Stimulated activated CD4-positive, alpha-beta T cell treated with anti-CD3 and anti-CD28 coated beads, Interleukin-4, amount 100 ng/mL, for 1 hour (primary cell): ENCODE measurements at places on chromosomes 3 and 15.

DNA sequence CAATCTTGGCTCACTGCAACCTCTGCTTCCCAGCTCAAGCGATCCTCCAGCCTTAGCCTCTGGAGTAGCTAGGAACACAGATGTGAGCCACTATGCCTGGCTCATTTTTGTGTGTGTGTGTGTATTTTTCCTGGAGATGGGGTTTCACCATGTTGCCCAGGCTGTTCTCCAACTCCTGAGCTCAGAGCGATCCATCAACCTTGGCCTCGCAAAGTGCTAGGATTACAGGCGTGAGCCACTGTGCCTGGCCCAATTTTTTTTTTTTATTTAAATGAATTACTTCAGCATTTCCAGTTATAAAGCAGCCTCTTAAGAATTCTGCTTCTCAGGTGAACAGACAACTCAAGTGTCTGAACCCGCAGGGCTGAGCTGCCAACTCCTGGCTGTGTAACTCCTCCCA, 20.1 kb upstream of the ST3GAL6 start:
- DNase-seq: no peak

- no peak for DNase-seq
Measured at GRCh38 chr15:32909431-32909830, 191.6 kb downstream of the GREM1 start.

- no peak for DNase-seq
Measured at GRCh38 chr3:42707620-42708355, 5.2 kb upstream of the HHATL start.

DNA sequence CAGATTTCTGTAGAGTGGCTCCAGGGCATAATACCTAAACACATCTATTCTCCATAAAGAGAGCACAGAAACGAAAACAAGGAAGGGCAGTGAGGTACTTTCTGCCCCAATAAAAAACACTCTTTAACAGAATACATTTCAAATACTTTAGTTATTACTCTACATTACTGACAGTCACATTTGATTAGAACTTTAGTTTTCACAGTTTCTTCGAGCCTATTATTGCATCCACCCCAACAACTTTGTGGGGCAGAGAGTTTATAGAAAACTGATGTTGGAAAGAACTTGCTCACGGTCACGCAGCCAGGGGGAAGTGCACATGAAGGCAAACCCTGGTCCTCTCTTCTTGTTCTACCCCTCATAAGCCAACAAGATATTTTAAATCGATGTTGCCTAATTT, 9.0 kb downstream of the VPS39 start:
- DNase-seq: no peak

DNA sequence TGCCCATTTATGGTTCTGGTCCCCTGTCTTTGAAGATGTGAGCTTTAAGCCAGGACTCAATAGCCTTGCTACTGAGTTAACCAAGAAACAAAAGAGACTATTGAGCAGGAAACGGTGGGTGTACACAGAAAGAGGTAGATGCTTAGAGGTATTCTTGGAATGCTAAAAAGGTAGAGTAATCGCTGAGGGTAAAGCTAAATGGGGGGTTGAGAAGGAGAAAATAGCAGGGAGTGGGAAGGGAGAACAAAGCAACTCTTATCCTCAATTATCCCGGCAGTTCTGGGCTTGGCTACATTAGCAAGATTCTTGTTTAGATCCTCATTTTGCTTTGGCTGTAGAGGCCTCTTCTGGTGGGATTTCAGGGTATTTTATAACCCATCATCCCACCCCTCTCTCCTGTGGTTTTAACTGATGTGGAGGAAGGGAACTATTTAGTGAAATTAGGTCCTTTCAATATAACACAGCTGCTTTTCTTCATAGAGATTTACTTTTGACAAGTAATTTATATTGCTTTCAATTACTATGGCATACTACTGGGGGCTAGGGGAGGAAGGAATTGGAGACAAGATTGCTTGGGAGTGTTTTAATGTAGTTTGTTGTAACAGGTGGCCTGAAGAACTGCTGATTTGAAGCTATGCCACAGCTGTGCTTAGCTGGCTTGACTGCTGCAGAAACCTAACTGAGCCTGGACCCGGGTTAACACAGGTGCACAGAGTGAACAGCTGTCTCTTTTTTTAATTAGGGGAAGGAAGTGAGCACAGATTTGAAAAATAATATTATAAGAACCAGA, 234.3 kb upstream of the CCDC54 start:
- DNase-seq: no peak

DNA sequence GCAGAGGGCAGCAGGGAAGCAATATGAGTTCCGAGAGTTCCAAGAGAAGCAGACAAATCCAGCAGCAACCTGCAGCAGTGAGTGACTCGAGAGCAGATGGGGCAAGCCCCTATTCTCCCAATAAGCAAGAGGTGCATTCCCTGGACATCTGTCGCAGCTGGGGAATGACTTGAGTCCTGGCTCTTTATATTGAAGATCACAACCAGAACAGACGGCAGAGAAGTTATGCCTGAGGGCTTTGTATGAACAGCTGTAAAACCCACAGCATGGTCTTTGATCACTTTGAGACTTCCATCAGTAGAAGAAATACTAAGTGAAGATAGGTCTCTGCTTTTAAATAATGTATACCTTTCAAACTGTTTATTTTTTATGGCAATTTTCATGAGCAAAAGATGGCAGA, 23.6 kb upstream of the C3orf22 start:
- DNase-seq: no peak

DNA sequence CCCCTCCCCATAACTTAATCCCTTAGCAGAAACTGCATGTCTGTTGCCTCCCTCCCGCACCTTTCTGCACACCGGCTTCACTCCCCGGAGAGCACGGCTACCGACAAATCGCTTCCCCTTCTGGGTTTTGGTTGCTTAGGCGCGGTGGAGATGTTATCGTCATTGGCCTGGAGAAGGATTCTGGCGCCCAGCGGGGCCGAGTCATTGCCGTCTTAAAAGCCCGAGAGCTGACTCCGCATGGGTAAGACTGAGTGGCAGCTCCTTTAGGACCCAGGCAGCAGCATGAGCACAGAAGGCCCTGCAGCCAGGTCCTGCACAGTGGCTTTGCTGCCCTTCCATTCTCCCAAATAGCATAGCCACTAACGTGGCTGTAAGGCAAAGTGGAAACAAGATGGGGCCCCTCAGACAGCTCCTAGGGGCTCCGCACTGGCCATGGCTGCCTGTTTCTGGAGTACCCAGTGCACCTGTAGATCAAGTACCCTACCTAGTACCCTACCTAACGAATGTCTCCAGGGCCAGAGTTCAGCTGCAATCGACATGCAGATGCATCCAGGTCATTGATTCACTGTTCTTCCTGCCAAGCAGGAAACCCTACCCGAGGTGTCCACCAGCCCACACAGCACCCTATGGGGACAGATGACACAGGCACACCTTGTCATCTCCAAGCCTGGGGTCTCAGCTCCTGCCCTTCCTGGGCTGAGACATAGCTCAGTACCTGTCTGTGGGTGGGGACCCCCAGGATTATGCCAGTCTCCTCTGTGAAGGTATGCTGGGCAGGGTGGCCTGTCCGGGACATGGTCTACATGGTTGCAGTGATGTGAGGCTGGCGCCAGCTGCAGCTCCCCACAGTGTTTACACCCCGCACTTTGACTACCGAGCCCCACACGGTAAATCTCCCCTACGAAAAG, 147.6 kb downstream of the LRRK1 start:
- no peak for DNase-seq

DNA sequence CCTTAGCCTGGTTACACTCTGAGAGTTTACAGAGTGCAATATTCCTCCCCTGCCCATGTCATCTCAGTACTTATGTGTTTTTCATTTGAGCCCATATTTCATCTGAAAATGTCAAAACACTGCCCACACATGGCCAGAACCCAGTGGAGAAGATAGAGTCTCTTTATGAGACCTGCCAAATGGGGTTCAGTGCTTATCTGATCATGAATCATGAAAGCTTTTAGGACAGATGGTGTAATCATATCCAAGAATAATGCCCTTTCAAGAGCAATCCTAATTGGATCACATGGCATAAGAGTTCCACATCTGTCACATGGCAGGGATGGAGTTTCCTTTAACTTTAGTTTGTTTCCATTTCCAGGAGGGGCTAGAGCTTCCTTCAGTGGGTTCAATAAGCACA, 77.2 kb upstream of the AGBL1 start:
- DNase-seq: no peak

DNA sequence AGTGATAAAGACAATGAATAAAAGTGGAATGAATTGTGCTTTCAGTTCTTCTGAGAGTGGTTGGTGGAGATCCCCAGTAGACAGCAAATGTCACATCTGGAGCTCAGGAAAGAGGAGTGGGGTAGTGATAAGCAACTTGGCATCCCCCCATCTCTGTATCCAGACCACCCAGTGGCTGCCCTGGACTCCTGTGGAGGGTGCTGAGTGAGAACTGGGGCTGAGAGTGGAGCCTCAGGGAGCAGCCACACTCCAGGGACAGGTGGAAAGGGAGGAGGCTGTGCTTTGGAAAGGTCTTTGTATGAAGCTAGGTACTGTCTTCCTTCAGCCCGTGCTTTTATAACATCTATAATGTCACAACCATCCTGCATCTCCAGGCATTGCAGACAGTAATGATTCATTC, 85.6 kb upstream of the RASGRF1 start:
- DNase-seq: no peak
